NCI-H2227 treated with DMSO at 0.1 percent for 48 hours (cell line): ENCODE measurements at places on chromosomes 2 and 18.

GRCh38 chr2:7840651-7841380 is 841.0 kb upstream of the ID2 start:
- no peak for DNase-seq

DNA sequence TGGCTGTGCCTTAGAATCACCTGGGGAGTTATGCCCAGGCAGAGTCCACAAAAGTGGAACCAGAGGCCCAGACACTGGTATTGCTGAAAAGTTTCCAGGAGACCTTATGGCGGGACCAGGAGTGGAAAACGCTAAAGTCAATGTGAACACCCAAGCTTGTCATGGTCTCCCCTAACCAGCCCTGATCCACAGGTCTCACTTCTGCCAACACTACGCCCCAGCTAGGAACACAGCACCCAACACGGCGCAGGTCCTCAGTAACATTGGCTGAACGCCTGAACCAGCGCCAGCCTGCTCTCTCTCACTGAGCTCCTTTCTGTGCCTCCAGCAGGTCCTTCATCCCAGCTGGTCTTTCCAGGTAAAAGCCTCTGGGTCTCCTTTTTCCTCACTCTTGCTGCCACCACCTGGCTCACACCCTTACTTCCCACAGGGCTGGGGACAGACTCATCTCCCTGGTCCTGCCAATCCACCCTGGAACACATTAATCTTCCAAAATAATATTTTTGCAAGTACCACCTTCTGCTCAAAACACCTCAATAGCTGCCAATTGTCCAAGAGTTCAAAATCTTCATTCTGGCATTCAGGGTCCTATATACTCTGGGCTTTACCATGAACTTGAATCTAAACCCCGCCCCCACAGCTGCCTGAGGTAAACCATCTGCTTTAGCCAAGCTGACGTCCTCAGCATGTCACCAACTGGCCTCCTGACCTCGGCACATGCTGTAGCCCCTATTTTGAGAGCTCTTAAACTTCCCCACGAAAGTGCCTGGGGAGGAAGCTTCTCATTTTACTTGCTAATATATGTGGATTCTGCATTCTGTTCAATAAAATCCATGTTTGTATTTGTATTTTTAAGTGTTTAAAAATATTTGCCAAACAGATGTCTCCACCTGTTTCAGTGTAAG is 34.6 kb downstream of the ADCY3 start:
- DNase-seq, result no peak

DNA sequence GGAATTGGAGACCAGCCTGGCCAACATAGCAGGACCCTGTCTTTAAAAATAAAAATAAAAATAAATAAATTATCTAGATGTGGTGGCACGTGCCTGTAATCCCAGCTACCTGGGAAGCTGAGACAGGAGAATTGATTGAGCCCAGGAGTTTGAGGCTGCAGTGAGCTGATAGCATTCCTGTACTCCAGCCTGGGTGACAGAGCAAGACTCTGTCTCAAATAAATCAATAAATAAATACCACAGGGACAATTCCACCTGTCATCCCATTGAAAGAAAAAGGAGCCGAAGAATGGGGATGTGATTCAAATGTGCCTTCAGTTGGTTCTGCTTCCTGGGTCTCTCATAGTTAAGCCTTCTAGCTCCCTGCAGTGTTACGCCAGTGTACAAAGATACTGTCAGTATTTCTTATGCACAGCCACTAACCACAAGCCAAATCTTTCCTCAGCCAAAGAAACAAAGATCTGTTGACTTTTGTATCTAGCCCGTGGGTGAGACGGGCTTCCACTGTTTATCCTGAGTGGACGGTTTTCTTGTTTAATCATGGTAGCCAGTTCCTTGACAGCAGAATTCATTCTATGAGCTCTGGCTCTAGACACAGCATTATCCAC is 12.6 kb downstream of the LGALSL start:
- no peak for DNase-seq

- DNase-seq, result no peak
Observed at GRCh38 chr2:197425550-197425949, 9.3 kb downstream of the SF3B1 start.

- no peak for DNase-seq
Observed at GRCh38 chr2:241637795-241638660, 535 bp downstream of the ATG4B start.

DNA sequence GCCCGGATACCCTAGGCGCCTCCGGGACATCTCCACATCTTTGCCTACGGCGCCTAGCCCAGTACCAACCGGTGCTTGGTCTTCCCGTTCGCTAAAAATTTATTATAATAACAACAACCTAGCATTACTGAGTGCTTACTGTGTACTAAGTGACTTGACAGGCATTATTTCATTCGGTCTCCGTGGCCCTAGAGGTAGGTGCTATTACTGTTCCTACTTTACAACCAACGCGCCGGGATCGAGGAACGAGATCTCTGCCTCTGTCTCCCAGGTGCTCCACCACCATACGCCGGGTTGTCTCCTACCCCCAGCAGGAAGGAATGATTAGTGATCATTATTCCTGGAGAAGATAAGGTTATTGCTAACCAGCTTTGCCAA is 657 bp upstream of the BIN1 start:
- peak; percentile 32 for DNase-seq

GRCh38 chr18:26617151-26617554 is 68.8 kb upstream of the KCTD1 start:
- no peak for DNase-seq

- DNase-seq, result no peak
Observed at GRCh38 chr2:170147576-170147975, 30.4 kb upstream of the MYO3B start.

- no peak for DNase-seq
Observed at GRCh38 chr2:114651933-114652332, 209.5 kb downstream of the DPP10 start.

GRCh38 chr2:168528016-168528415 is 71.9 kb downstream of the CERS6 start:
- no peak for DNase-seq
